DMS53 (cell line): ENCODE measurements at places on chromosomes 2 and 18.

- peak; percentile 9 for DNase-seq
These were observed 49.0 kb upstream of the BIN1 start for GRCh38 chr2:127155947-127156346.

- DNase-seq, result no peak
These were observed 101.1 kb upstream of the ODC1 start for GRCh38 chr2:10549195-10549594.

- DNase-seq, result no peak
These were observed 23.9 kb downstream of the RAB31 start for GRCh38 chr18:9732031-9732430.

- no peak for DNase-seq
These were observed 548.6 kb upstream of the ZEB2 start for GRCh38 chr2:145068509-145068908.

DNA sequence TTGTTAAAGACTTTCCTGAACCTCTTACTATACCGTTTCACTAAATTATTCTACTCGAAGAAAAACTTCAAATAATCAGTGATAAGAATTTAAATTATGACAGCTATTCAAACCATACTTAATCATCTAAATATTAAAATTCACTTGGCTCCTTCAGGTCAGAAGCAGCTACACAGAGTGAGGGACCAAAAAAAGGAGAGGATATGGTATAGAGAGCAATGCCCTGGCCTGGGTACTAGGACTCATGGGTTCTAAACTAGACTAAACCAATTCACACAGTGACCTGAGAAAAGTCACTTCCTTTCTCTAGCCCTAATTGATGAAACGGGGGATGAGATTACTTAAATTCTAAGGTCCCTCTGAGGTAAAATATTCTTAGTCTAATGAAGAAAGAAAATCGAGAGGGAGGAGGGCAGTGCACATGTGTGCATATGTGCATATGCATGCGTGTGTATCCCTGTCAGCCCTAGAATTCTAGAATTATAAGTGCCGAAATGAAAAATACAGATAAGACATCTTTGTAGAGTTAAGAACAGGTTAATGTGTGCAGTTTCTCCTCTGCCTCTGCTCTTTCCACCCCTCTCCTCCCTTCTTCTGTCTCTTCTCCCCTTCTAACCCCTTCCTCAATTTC is 11.2 kb downstream of the STRN start:
- DNase-seq, result no peak

GRCh38 chr2:88139203-88139702 is 11.4 kb upstream of the FABP1 start:
- no peak for DNase-seq

DNA sequence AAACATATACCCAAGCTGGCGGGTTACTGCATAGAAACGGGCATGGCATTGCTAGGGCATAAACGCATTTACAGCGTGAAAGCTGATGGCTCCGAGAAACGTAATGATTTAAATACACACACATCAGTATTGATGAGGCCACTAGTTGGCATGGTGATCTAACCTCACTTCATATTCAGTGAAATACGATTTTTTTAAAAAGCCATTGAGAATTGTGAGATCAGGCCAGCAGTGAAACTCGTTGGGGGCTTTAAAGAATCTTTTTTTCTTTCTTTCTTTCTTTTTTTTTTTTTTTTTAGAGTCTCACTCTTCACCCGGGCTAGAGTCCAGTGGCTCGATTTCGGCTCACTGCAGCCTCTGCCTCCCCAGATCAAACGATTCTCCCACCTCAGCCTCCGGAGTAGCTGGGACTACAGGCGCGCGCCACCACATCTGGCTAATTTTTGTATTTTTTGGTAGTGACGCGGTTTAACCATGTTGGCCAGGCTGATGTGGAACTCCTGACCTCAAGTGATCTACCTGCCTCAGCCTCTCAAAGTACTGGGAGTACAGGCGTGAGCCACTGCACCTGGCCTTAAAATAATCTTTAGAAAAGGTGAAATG is 2.4 kb upstream of the SMAD7 start:
- DNase-seq, result peak; percentile 94

DNA sequence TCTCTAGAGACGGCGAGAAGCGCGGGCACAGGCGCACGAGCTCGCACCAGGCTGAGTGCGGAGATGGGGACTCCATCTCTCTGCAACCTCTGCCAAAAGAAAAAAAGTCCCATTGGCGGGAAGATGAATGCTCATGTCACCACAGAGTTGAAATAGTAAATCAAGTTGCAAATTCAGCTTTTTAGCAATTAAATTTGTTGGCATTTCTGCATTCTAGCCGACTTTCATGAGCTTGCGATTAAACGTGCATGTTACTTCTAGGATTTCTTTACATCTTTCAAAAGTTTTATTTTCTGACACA is 588 bp downstream of the CHAC2 start:
- peak; percentile 63 for DNase-seq

DNA sequence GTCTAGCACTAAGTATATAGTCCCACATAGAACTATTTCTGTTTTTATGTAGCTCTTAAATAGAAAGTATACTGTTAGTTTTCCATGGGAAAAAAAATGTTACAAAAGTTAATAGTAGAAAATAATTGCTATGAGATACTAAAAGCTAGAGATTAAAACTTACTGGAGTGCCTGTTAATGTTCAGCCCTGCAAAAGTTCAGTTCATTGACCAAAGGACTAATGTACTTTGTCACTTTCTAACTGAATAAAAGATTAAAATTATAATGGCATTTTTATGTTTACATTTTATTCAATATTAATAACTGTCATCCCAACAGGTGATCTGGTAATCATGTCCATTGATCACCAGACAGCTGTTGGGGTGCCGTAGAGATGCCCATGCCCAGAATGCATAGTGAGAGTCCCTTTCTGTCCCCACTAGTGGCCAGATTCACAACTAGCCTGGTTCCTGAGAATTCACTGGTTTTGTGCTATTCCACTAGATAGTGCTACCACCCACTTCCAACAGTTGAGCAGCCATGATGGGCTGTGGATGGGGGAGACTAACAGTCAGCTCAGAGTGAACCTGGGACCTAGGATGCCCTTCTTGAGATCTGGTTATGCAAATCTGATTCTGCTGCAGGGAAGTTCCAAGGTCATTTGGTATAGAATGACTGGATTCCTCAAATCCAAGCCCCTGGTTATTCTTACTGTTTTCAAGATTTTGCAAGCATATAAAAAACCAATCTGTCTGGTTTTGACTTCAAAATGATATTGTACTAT is 57.8 kb downstream of the AFTPH start:
- no peak for DNase-seq

GRCh38 chr2:62589691-62590356 is 83.8 kb upstream of the TMEM17 start:
- DNase-seq, result no peak

- DNase-seq, result peak; percentile 21
These were observed 353.6 kb upstream of the FSIP2 start for GRCh38 chr2:185384822-185385560.

DNA sequence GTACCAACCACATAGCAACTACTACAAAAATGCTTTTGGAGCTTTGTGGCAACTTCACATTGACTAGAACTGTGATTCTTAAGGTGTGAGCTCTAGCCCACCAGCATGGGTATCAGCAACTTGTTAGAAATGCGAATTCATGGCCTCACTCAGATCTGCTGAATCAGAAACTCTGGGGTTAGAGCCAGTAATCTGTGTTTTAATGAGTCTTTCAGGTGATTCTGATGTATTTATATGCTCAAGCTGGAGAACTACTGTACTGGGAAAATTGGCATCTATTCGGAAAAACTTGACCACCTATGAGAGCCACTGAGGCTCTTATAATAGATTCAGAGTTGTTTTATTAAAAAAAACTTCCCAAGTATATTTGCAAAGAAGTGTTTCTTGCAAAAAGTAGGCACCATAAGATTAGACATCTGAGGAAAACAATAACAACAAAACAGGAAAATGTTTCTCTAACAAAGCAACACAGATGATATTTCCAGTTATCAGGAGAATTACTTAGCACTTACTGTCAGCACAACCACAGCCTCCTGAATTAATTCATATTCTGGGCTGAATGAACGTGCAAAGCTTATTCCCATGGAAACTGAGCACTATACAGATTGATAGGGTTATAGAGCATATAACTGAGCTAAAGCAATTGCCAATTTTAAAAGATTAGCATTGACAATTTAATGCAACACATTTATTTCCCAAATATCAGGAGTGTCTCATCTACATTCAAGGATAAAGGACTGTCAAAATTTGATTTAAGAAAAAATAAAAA is 71.6 kb downstream of the NCKAP5 start:
- no peak for DNase-seq

DNA sequence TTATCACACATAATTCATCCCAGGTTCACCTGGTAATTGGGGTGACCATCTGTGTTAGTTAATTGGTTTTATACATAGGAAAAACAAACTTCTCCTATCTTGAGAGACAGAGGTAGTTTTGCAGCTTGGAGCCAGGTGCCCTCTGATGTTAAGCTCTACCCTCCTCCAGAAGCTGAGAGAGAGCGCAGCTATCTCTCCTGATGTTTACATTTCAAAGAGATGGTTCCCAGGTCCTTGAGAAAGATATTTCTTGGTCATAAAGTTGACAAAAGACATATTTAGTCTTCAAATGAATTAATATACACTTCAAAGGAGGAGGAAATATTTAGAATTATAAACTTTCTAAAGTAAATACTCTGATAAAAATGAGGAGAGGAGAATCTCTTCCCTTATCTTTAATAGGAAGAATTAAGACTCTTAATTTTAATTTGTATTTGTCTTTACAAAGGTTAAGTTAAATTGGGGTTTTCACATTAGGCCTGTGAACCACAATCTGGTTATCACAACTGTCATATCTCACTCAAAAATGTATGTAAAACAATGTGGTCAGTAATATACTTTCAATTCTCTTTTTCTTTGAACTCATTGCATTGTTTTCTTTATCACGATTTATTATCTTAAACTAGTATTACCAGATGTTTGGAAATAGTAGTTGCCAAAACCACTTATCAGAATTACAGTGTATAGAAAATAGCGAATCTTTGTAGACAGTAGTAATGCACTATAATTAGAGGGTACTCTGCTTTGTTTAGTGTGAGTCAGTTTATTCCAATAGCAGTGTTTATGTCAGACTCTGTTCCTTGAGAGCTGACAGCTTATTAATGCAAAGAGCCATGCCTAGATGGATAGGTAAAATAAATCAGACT is 26.8 kb downstream of the SERPINB4 start:
- DNase-seq, result peak; percentile 54

- peak; percentile 30 for DNase-seq
These were observed 19.1 kb downstream of the SULT1C4 start for GRCh38 chr2:108396845-108397244.

- DNase-seq, result no peak
These were observed 254.1 kb downstream of the TRIB2 start for GRCh38 chr2:12970861-12971260.

GRCh38 chr2:63118821-63119220 is 68.2 kb downstream of the OTX1 start:
- DNase-seq, result no peak

GRCh38 chr2:206713746-206714145 is 4.5 kb downstream of the DYTN start:
- DNase-seq, result no peak

DNA sequence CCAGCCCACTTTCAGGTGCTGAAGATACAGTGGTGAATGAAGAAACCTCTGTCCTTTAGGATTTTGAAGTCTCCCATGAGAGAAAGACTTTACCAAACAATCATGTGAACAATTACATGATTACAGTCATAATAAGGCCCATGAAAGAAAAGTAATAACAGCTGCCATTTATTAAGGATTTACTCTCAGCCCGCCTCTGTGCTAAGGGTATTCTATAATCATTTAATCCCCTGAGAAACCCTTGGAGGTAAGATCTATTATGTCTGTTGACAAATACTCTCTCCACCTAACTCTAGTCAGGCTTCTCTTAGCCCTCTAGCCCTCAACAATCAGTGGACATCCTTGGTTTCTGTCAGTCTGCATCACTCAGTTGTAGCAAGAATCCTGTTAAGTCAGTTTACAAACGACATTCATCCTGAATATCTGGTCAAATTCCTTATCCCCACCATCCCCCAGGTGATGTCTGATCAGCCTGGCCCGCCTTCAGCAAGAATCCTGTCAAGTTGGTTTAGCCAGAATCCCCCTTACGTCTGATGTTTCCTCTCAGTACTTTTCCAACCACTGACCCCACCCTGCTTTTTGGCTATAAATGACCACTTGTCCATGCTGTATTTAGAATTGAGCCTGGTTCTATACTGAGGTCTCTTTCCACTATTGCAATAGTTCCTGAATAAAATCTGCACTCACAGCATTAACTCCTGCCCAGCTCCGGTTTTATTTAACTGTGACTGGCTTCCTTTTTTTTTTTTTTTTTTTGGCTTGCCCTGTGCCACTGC is 12.2 kb upstream of the SOCS6 start:
- no peak for DNase-seq

GRCh38 chr2:176083796-176084261 is at the start of gene EVX2:
TSS of gene EVX2 (minus strand) at chr2:176083962. CDS start at chr2:176083776, 186 bp downstream.
- no peak for DNase-seq

DNA sequence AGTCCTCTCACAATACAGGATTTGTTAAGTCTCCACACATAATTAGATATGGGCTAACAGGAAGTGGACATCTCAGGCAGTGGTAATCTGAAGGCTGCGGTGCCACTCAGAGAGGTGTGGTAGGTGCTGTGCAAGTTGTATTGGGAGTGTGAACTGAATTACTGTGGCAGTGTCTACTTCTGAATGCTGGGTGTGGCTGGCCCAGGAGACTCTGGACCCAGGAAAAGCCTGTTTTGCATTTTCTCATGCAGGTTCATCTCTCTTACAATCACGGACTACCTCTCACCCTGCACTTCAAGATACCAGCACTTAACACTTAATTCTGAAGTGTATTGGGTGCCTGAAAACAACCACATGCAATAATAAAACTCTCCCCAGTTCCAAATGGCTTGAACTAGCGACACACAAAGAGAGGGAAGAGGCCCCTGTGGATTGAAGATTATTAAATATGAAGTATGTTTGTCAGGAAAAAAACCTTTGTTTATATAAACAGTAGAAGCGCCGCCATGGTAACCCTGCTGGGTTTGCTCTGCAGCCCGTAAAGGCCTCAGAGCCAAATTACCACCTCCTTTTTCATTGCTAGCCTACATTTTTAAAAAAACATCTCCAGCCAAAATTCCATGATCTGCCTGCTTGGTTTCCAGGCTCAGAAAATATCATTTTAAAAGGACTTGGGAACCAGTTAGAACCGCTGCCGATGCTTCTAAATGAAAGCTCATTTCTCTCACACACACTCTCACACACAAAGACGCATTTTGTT is 77.5 kb downstream of the GFPT1 start:
- DNase-seq, result peak; percentile 87

DNA sequence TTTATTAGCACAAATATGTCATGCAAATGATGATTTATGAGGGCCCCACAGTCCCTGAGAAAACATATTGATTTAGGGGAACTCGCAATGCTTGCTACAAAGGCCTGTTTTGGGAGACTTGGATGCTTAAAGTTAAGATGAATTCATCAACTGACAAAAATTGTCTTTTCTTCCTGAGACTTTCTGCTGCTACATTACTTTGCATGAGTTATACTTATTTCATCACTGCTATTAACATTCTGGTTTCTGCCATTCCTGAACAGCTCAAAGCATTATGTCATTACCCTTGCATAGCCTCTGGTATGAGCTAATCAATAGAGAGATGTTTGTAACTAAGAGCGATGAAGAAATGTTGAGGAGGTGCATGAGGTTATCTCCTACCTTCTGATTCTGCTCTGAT is 74.4 kb downstream of the SOX11 start:
- DNase-seq, result no peak
